ENCODE measurements at places on chromosomes 11 and 22.

- no peak for DNase-seq
Measured at GRCh38 chr22:26785932-26786331, 128.5 kb downstream of the MIAT start.

DNA sequence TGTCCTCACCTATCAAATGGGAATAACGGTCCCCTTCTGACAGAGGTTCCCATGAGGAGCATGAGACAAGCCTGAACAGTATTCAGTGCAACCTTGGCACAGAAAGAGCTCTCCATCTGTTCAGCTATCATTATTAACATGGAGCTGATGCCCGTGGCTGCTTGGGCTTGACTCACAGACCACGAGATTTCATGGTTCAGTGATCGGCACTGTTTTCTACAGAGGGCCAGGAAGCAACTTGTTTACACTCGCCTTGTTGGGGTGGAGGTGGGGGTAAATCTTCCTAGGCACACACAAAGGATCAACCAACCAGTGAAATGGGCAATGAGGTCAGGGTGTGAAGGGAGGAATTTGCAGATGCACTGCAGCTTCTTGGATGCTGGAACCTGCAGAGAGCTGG is 88.2 kb downstream of the CWC15 start:
- no peak for DNase-seq

DNA sequence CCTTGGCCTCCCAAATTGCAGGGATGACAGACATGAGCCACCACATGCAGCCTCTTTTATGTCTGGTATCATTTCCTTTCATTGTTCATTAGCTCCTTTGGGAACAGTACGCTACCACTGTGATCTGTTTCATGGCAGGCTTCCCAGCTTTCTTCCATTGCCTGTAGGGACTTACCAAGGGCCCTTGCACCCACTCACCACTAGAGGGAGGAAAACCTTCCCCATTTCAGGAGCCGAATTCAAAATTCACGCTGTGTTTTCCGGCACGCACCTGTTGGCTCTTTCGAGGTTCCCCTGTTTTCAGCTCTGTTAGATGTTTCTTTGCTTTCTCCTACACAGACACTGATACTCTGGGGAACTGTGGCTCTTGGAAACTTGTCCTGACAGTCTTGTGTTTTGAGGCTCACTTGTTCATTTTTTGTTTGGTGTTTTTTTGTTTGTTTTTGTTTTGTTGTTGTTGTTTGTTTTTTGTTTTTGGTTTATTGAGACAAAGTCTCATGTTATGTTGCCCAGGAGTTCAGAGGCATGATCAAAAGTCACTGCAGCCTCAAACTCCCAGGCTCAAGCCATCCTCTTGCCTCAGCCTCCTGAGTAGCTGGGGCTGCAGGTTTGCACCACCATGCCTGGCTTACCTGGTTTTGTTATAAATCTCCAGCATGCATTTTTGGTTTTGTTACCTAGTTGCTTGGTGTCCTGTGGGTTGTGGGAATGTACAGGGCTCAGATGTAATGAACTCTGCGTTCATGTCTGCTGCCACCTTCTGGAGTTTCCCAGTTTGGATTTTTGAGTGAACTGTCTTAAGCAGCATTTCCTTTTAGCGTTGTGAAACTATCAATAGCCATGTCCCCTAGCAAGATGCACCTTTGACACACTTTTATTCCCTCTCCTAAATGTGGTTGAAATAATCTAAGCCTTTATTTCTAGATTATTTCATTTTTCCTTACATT is 2.3 kb downstream of the KRTAP5-11 start:
- no peak for DNase-seq

DNA sequence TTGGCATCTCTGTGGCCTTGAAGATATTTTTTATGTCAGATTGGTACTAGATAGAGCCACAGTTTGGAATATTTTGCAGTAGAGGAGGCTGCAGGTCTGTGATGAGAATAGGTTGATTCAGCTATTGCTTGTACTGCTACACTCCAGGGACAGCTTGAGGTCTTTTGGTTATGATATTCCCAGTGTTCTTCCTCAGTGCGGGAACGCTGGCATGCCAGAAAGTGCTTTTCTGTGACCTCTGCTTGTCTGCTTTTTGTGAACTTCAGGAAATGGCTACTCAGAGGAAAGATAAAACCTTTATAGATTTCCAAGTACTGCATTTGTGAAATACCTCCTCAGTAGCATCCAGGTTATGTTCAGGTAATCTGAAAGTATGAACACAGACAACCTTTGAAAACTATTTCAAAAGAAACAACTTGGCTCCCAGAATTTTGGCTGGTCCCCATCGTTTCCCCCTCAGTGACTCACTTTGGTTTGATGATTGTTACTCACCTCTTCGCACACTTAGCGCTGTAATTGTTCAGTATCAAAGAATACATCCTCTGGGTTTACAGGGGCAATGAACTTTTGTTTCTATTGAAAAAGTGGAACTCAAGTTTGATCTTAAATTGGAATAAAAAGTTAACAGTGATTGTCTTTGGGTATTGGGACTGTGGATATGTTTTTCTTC is 191.4 kb downstream of the HIPK3 start:
- no peak for DNase-seq

GRCh38 chr11:123362941-123363340 is 67.1 kb upstream of the GRAMD1B start:
- DNase-seq = no peak

DNA sequence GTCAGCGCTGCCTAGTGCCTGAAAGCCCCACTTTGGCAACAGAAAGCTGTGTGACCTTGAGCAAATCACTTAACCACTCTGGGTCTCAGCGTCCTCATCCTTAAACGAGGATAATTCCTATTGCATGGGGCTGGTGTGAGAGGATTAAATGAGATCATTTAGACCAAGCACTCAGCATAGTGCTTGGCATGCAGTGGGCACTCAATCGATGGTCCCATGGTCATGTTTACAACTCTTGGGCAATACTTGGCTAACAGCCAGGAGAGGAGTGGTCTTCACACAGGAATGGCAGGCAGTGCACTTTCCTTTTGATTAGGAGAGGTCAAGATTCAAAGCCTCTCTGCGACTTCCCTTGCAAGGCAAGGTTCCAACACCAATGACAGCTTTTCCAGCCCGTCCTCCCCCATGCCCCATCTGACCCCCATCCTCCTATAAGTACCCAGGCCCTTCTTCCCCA is 14.1 kb downstream of the TNKS1BP1 start:
- no peak for DNase-seq

DNA sequence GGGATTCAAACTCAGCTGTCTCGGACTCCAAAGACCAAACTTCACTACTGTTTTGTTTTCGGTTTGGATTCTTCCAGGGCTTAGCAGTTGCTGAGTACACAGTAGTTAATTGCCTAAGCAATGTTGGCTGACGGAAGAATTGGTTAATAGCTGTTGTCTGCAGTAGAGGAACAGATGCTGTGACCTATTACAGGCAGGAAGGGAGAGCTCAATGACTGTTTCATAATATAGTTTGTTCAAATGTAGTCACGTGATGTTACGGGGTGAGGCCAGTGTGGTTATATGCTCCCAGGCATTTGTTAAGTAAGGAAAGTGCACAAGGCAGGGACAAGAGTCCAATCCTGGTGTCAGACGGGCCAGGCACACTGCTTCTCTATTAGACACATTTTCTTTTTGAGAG is 222.6 kb upstream of the CCDC90B start:
- no peak for DNase-seq

DNA sequence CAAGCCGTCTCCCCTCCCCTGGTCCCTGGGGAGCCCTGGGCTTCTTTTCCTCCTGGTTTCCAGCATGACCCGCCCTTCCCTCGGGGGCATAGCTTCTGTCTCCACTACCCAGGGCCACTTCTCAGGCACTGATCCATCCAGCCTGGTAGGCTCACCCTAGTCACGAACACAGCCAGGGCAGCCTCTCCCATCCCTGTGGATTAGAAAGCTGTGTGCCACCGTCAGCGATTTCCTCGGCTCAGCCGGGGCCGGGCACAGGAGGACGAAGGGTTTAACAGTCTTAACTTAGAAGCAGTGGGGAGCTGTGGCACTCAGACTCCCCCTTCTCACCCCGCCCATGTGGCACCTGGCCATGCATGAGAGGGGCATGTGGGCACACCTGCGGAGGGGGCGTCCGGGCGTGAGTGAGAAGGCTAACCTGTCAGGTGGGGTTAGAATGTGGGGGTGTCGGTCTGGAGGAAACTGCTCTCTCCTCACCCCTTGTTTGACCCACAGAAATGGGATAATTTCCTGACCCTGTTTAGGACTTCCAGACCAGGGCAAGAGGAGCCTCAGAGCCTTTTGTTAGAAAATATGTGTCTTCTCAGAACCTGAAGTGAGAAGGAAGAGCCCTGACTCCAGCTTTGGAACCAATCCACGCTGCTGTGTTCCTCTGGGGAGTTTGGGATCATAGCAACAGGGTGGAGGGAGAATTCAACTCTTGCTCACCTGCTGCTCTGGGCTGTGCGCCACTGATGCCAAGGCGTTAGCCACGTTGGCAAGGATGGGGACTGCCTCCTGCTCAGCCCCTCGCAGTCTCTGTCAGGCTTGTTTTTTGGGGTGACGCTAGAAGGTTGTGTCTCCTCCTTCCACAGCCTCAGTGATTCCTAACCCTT is 14.6 kb downstream of the GLB1L2 start:
- DNase-seq = no peak

DNA sequence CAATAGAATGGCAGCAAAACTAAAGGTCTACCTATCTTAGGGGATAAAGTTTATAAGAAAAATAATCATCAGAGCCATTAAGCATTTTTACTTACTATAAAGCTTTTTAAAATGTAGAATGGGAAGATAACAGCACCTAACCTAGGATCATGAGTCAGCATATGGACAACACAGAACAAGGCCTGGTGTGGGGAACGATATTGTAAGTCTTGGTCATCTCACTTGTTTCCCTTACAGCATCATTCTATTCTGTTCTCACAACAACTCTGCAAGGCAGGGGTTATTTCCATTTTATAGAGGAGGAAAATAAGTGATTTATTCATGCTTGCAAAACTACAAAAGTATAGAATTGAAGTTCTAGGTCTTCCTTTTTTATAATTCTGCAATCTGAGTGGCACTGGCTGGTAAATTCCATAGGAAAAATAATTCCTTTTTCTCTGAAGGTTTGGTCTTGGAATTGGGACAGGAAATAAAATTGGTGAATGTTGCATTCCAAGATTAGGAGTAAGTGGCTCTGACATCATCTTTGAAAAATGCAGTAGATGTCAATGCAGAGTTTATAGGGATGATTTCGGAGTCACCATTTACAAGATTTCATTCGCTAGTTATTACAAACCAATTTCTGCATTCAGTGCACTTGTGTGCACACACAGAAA is 423.0 kb downstream of the DYNC2H1 start:
- no peak for DNase-seq

GRCh38 chr11:69918938-69919650 is 99.9 kb upstream of the FGF3 start:
- DNase-seq = no peak
